Hippocampal formation (tissue), 2 donors: ENCODE measurements at places on chromosomes 5 and 9.

DNA sequence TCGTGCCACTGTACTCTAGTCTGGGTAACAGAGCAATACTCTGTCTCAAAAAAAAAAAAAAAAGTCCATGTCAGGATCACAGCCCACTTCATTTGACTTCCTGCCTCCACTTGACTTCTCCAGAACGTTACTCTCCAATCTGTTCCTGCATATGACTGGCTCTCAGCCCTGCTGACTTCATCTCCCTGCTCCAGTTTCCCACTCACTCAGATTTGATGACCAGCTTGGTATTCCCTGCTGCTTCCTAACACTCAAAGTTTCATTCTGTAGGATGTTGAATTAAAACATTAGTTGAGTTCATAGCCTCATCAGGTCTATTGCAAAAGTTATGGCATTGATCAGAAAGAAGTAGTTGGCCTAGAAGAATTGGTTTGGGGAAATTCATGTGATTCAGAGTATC, 52.3 kb downstream of the UGCG start:
- no peak for DNase-seq

GRCh38 chr9:26261503-26262330, 583.5 kb upstream of the TUSC1 start:
- no peak for DNase-seq

DNA sequence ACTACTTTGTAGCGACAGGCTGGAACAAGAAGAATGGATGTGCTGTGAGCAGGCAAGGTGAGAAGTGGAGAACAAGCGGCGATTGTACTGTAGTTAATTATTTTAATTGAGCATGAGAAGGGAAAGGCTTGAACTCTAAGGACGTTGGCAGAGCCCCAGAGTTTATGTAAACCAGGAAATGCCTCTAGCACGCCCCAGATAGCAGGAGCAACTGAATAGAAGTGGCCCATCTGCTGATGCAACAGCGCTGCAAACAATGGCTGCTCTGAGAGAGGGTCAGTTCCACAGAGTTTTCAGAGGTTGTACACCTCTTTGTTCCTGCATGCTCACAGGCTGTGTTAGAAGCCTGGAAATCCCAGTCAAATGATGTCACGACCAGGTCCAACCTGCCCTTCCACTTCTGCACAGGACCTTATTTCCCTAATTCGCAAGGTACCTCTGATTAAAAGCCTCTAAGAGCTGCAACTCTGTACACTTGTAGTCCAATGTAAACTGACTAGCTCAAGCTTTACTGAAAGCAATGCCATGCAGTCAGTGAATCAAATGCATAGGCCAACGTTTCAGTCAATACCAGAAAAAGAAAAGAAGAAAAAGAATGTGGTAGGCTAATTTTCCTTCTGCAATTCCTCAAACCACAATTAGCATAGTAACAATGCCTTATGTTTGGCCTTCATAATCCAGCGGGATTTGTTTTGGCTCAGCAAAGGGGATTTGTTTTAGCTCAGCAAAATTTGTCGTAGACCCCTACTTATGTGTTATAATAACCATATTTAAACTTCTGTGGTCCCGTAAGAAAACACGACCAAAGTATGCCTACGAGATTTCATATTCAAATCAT, 119.6 kb upstream of the RETREG1 start:
- no peak for DNase-seq

- DNase-seq: peak; percentile 42
These were observed 190.6 kb downstream of the MPDZ start for GRCh38 chr9:13088720-13089427.

DNA sequence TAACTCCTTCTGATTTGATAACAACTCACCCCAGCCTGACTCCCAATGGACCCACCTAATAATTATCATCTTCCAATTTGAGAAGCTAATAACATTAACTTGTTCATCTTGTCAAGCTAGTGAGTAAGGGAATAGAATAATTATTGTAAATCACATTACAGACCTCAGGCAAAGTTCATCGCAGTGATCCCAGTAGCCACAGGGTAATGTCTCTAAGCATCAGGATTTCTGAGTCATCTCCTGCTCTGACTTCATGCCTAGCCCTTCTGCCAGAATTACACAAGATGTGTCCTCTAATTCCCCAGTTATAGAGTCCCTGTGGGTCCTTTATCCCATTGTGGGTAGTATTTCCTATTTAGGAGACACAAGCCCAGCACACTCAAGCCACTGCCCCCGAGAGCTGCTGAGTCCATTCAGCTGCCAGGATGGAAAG, 365.7 kb downstream of the DEPDC1B start:
- DNase-seq: no peak

DNA sequence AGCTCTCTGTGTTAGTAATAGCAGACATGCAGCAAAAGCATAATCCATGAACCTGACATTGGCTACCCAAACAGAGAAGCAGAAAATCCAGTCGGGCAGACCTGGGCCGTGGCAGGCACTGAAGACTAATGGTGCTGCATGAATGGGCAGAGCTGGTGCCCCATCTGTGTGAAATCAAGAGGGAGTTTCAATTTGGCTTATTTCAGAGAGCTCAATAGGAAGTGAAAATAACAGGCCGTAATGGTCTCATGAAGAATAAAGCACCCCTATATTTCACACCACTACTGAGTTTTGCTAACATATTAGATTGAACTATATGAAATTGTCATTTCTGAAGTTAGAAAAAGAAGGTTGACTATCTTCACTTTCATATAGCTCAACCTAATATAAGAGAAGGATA, 149.7 kb downstream of the ENC1 start:
- DNase-seq: no peak

DNA sequence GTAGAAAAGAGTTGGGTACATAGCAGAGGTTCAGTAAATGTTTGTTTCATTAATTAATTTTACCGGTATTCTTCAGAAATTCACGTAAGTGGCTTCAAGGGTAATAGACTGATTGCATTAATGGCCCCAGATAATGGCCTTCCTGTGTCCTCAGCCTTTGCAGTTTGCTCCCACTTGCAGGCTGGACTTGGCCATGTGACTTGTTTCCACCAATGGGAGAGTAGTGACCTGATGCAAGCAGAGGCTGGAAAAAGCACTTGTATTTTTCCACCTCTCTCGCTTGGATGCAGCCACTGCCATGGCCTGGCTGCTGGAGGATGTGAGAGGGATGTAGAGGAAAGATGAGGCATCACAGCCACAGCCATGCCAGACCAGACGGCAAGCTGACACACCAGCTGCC, 480.9 kb downstream of the CDK5RAP2 start:
- no peak for DNase-seq

DNA sequence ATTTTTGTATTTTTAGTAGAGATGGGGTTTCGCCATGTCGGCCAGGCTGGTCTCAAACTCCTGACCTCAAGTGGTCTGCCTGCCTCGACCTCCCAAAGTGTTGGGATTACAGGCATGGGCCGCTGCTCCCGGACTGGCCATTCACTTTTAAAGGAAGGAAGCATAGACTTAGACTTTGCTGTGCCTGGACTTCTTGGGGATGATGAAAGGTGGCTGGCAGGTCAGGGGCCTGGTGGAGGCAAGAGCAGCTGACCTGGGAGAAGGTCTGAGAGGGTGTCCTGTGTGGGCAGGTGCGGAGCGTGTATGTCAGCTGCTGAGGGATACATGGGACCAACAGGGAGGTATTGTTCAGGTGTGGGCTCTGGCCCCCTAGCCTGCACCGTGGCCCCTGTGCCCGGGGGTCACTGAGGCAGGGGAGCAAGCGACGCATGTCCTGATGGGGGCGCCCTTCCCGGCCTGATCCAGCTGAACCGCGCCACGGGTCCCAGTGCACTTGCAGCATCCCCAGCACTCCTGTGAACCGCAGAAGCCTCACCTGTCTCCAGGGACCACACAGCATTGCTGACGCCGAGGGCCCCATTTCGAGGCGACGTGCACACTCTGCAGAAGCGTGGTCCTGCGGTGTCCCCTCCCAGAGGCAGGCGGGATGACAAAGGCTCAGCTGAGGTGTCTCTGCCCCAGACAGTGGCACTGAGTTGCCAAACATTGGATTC, 23.1 kb downstream of the NDUFS6 start:
- DNase-seq: no peak

- DNase-seq: no peak
These were observed 878.9 kb upstream of the WWC1 start for GRCh38 chr5:167412556-167412955.

DNA sequence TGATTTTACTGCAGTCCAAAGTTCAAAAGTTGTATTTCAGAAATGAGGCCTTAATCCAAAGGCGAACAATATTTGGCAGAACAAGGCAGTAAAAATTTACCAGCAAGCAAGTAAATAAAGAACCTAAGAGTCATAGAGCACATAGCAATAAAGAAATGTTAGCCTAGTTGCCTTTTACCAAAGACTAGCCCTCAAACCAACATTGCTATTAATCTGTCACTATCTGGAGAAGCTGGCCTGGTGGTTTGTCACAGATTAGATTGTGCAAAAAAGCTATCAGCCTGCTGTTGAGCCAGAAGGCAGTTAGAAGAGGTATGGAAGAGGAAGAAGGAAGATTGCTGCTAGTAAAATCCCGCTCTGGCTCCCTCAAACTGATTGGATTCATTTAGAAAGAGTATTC, 304.7 kb upstream of the KLF4 start:
- no peak for DNase-seq

DNA sequence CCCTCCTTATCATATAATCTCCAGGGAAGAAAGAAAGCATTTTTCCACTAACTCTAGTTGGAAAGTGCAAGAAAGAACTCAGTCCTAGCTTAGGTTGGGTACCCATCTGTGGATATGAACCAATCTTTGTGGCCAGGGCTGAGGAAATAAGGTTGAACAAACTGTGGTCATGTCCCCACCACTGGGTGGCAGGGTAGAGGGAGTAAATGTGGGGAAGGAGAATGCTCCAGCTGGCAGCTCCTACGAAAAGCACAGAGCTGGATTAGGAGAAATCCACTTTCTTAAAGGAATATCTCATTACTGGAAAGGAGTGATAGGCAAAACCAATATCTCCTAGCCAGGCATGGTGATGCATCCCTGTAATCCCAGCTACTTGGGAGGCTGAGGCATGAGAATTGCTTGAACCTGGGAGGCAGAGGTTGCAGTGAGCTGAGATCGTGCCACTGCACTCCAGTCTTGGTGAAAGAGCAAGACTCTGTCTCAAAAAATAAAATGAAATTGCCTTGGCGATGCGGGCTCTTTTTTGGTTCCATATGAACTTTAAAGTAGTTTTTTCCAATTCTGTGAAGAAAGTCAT, 175.1 kb downstream of the CCDC192 start:
- no peak for DNase-seq

- DNase-seq: no peak
These were observed 21.9 kb downstream of the MAN2A1 start for GRCh38 chr5:109711673-109712072.

GRCh38 chr5:55694152-55694830, 17.8 kb downstream of the SLC38A9 start:
- DNase-seq: peak; percentile 10

DNA sequence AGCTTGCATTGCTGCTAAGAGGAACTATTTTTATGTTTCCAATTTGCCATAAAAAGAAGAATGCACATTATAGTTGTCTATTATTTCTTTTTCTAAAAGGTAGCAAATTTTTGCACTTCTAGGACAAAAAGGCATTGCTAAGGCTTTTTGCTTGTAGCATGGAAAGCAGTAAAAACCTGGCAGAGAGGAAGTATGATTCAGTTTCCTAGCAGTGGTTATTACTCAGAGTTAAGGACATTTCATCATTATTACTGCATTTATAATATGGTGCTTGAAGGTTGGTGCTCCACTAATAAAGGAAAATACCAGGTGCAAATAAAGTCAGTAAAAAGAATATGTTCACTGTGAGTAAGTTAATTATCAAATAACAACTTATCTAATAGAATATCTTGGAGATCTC, 179.8 kb upstream of the PLPPR1 start:
- DNase-seq: no peak

GRCh38 chr5:107668154-107669095, 2.3 kb downstream of the EFNA5 start:
- no peak for DNase-seq

- DNase-seq: peak; percentile 9
These were observed 125.9 kb downstream of the APBA1 start for GRCh38 chr9:69546265-69546664.

DNA sequence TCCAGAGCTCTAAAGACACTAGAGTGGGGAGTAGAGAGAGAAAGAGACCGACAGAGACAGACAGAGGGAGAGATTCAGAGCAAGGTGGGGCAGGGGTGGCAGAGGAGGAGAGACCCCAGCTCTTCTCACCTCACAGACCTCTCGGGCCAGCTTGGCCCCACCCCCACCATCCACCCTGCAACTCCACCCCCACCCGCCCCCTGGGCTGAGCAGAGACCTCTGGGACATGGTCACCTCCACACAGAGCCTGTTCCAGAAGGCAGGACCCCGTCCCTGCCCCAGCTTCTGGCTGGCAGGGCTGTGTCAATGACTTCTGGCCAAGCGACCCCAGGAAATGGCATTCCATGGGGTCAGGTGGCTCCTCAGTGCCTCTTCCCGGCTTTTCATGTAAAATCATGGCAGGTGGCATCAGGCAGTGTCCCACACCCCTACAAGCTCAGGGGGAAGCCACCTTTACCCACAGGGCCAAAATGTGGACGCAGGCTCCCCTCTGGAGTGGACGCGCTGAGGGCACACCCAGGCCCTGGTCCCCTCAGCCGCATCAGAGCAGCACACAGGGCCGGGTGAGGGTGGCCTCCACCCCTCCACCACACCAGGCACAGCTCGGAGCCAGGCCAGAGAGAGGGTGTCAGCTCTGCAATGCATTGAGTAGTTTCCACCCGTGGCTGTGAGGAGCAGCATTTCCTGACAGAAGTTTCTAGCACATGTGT, 131.2 kb upstream of the LPCAT1 start:
- DNase-seq: no peak

GRCh38 chr5:34639852-34640626, 16.1 kb upstream of the RAI14 start:
- no peak for DNase-seq

GRCh38 chr5:77398896-77399295, 93.2 kb downstream of the WDR41 start:
- DNase-seq: no peak

GRCh38 chr9:5553211-5553610, 42.9 kb downstream of the PDCD1LG2 start:
- no peak for DNase-seq

- no peak for DNase-seq
These were observed 91.8 kb upstream of the CCDC112 start for GRCh38 chr5:115388240-115388639.

DNA sequence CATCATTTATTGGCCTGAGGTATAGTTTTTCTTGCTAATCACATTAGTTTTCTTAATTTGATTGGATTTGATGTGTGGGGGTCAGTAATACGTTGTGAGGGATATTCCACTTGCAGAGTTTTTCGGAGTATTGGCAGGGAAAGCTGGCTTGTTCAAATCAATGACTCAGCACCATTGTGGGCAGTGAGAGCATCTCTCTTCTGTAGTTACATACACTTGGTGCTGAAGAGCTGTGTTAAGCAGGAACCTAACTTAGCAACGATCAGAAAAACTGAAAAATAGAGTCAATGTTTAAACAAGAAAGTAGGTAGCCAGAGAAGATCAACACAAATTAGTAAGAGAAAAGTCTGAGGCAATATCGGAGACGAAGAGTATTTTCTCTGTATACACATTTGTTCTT, 344.6 kb upstream of the EDIL3 start:
- peak; percentile 62 for DNase-seq

DNA sequence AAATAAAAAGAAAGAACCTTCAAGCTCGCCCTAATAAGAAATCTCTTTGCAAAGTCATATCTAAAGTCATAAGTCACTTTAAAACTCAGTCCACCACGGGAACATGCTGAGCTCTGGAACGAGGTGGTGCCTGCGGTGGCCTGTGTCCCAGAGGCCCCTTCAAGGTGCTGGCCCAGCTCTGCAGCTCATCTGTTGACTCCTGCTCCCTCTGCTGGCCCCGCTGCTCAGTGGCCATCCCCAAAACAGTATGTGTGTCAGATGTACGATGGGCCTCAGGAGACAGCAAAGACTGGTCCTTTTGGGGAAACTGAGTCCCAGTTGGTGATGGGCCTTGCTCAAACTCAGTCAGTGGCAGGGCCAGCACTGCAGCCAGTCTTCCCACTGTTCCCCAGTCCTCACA, 22.8 kb upstream of the FOXB2 start:
- DNase-seq: peak; percentile 4
